ENCODE measurements at places on chromosomes 5 and 9.
A peak's percentile ranks its signal among the peaks of the same experiment; 100 is the strongest.

GRCh38 chr5:111415053-111415452 is 97.3 kb downstream of the STARD4 start:
- H3K4me3 ChIP-seq: no peak overlapping the region
- H3K4me1 ChIP-seq: no peaks in the 10 kb centered on the region
- no peak for DNase-seq
- H3K27me3 ChIP-seq: no peaks in the 10 kb centered on the region
- H3K36me3 ChIP-seq: no peaks in the 10 kb centered on the region

DNA sequence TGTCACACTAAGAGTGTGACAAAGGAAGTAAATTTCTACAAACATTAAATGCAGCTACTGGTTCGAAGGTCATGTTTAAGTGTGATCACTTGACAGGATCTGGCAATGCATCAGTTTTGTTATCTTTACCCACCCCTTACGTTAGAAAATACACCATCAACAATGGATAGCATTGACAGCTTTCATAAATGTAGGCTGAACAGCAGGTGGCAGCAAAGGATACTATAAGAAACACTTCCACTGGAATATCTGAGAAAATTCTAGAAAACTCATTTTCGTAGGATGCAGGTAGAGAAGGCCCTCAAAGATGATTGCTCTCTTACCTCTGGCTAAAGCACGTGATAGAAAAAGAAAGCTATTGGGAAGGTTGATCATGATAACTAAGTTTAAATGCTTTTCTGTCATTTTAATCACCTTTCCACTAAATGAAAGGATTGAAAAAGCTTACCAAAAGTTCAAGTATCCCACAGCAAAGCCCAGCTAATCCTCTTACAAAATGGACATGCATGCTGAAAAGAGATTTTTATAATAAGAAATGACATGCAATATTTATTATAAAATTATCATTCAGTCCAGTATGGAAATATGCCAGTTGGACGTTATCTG is 292.5 kb downstream of the PARP8 start:
- no peak overlapping the region for H3K27ac ChIP-seq
- peak; percentile 64 for DNase-seq
- no peaks in the 10 kb centered on the region for H3K27me3 ChIP-seq
- H3K4me1 ChIP-seq: peaks cover 8% of the 10 kb centered on the region

GRCh38 chr9:1271367-1271766 is 221.2 kb downstream of the DMRT2 start:
- H3K27me3 ChIP-seq: no peaks in the 10 kb centered on the region
- H3K4me1 ChIP-seq: no peaks in the 10 kb centered on the region
- H3K27ac ChIP-seq: no peak overlapping the region

DNA sequence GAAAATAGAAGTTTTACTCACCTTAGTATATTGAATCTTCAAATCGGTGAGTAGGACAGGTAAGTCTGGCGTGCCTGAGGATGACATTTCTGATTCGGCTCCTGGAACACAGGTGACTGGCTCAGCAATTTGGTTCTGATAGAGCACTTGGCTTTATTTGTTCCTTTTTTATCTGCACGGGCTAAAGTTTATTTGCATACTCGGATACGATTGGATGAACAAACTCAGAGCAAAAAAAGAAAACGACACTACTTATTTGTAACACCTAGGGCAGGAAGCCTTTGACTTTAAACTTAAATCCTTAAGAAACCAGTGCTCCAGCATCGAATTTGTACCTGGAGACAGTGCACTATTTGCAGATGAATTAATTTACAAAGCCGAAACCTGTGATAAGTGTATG is at the start of gene ALDH1A1:
Gene ALDH1A1, minus strand, starts transcription at position 140 of the 400 bp plus-strand sequence. Its CDS starts 53 bp downstream, at position 87.
- no peaks in the 10 kb centered on the region for H3K27me3 ChIP-seq
- peak within 1 kb of the TSS; percentile 25 for H3K27ac ChIP-seq
- H3K4me1 ChIP-seq: peaks cover 15% of the 10 kb centered on the region
- no peaks in the 10 kb centered on the region for H3K36me3 ChIP-seq
- peak; percentile 22 for DNase-seq

DNA sequence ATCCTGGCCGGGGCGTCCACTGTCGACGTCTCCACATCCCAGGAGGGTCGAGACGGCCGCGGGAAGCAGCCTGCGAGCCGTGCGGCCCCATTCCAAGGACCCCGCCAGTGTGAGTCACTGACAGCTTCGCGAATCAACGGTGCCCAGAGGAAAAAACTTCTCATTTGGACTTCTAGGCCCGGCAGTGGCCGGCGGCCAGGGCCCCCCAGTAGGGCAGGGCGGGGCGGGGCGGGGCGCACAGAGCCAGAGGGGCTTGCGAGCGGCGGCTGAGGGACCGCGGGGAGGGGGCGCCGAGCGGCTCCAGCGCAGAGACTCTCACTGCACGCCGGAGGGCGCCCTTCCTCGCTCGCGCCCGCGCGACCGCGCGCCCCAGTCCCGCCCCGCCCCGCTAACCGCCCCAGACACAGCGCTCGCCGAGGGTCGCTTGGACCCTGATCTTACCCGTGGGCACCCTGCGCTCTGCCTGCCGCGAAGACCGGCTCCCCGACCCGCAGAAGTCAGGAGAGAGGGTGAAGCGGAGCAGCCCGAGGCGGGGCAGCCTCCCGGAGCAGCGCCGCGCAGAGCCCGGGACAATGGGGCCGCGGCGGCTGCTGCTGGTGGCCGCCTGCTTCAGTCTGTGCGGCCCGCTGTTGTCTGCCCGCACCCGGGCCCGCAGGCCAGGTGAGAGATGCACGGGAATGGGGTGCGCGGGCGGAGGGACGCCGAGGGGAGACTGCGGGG is at the start of gene F2R:
Gene F2R, plus strand, starts transcription at position 391 of the 720 bp plus-strand sequence. Its CDS starts 182 bp downstream, at position 573.
- peaks cover 33% of the 10 kb centered on the region for H3K4me1 ChIP-seq
- H3K36me3 ChIP-seq: peaks cover 3% of the 10 kb centered on the region
- DNase-seq: peak; percentile 90
- peak within 1 kb of the TSS; percentile 90 for H3K27ac ChIP-seq

DNA sequence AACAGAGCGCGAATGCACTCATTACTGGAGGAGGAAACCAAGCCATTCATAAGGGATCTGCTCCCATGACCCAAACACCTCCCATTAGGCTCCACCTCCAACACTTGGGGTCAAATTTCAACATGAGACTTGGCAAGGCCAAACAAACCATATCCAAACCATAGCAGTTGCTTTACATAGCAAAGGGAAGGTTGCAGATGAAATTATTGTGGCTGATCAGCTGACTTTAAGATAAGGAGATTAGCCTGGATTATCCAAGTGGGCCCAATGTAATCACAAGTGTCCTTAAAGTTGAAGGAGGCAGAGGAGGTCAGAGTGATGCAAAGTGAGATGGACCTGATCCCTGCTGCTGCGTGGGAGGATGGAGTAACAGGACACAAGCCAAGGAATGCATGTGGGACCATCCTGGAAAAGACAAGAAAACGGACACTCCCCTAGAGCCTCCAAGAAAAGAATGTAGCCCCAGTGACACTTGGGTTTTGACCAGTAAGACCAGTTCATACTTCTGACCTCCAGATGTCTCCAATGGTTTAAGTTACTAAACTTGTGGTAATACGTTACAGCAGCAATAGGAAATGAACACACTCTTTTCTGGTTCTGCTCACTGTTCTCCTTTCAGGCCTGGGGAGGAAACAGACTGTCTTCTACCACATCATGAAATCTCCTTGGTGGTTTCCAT is 167.3 kb downstream of the GNAQ start:
- no peak for DNase-seq
- no peak overlapping the region for H3K27ac ChIP-seq
- peaks cover 2% of the 10 kb centered on the region for H3K36me3 ChIP-seq

DNA sequence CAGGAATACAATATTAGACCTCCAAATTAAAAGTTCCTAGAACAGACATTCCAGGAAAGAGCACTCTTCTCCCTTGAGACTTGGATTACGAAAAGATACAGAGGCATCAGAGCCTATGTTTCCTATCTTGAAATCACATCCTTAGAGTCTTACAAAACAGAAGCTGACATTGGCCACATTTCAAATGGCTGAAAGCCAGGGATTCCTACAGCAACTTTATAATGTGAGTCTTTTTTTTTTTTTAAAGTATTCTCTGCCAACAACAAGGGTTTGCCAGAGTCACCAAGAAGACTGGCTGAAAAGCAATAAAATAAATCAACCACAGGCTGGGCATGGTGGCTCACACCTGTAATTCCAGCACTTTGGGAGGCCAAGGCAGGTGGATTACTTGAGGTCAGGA is 63.1 kb downstream of the TRPM6 start:
- no peak overlapping the region for H3K4me3 ChIP-seq
- H3K27me3 ChIP-seq: peaks cover 3% of the 10 kb centered on the region
- peak; percentile 86 for DNase-seq
- H3K27ac ChIP-seq: no peak overlapping the region
- no peaks in the 10 kb centered on the region for H3K4me1 ChIP-seq

- H3K4me1 ChIP-seq: peaks cover 20% of the 10 kb centered on the region
- DNase-seq: no peak
- H3K4me3 ChIP-seq: no peak overlapping the region
- H3K27ac ChIP-seq: no peak overlapping the region
- H3K27me3 ChIP-seq: no peaks in the 10 kb centered on the region
Observed at GRCh38 chr9:134892221-134892620, 11.6 kb downstream of the FCN2 start.

DNA sequence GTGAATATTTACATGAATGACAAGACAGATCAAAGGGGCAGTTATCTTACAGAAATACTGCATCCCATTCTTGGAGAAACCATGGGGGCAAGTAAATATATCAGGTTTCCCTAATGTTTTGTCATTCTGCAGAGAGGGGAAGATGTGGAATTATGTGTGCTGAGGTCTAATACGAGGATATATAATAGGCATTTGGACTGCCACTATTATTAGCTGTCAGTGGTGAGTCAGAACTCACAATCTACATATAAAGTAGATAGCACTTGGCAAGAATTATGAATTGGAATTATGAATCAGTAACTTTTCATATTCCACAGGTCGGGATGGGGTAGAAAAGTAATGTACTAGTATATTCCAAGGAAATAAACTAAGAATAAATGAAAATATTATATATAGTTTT is 121.7 kb downstream of the GIN1 start:
- H3K27me3 ChIP-seq: no peaks in the 10 kb centered on the region
- H3K4me3 ChIP-seq: no peak overlapping the region
- no peak overlapping the region for H3K27ac ChIP-seq

DNA sequence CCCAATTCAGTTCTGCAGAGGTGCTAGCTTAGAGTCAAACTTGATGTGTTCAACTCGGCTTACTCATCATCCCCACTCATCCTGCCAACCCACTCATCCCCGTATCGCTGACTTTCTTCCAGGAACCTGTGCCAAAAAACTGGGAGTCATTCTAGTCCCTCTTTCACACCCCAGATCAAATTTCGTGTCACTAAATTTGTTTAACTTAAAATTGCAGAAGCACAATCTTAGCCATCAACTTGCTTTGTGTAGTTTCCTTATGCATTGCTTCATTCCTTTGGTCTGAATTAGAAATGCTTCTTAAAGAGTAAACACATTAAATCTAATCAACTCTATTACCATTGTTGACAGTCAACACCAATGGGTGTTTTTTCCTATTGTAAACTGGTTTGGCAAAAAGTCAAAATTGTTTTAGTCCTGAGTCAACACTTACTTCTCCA is 162.4 kb downstream of the TTC39B start:
- H3K27me3 ChIP-seq: no peaks in the 10 kb centered on the region
- no peak overlapping the region for H3K4me3 ChIP-seq
- no peaks in the 10 kb centered on the region for H3K36me3 ChIP-seq
- peak; percentile 58 for DNase-seq
- H3K27ac ChIP-seq: no peak overlapping the region

DNA sequence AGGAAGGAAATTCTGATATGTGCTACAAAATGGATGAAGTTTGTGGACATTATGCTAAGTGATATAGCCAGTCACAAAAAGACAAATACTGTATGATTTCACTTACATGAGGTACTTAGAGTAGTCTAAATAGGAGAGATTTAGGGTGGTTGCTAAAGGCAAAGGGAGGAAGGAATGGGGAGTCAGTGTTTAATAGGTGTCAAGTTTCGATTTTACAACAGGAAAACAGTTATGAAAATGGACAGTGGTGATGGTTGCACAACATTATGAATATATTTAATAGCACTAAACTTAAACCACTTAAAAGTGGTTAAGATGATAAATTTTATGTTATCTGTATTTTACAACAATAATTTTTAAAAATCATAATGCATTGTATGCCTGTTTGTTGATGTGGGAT is 40.4 kb upstream of the ECM2 start:
- no peak for DNase-seq
- H3K36me3 ChIP-seq: no peaks in the 10 kb centered on the region
- no peak overlapping the region for H3K27ac ChIP-seq
- H3K4me3 ChIP-seq: no peak overlapping the region
- no peaks in the 10 kb centered on the region for H3K4me1 ChIP-seq
